ENCODE measurements at places on chromosomes 5 and 9. TPM values are rescaled to one million over a fixed set of nuclear protein-coding genes. Genes with fewer than 3 reads are reported as not detected.

Gene SH3TC2
- 0.85 TPM for polyA plus RNA-seq

Gene NANS
- polyA plus RNA-seq = 40.4 TPM

Gene DMRT3
- polyA plus RNA-seq = 1.4 TPM

Gene PCDHB15
- polyA plus RNA-seq = 14.7 TPM

Gene TOR2A
- polyA plus RNA-seq = 11.7 TPM

Gene PCDH12
- polyA plus RNA-seq = 14.4 TPM

Gene FYB1
- 4.8 TPM for polyA plus RNA-seq

Gene CLIC3
- 0.60 TPM for polyA plus RNA-seq

Gene RASEF
- polyA plus RNA-seq = 8.6 TPM

Gene SARDH
- 12.6 TPM for polyA plus RNA-seq

Gene F2RL1
- polyA plus RNA-seq = 1.0 TPM

Gene MAPK9
- polyA plus RNA-seq = 38.3 TPM

Gene GZMA
- polyA plus RNA-seq = 0.33 TPM

Gene BNC2
- polyA plus RNA-seq = 47.7 TPM

Gene HMMR
- polyA plus RNA-seq = 28.8 TPM

Gene F2RL2
- polyA plus RNA-seq = 0.47 TPM

Gene RNF145
- polyA plus RNA-seq = 111 TPM

Gene ASTN2
- 17.4 TPM for polyA plus RNA-seq

Gene RMND5B
- 37.2 TPM for polyA plus RNA-seq

Gene INSL6
- 0.32 TPM for polyA plus RNA-seq

Gene SLC9A3
- polyA plus RNA-seq = 49.7 TPM

Gene SYNPO
- 106 TPM for polyA plus RNA-seq

Gene OR13C8
- not detected for polyA plus RNA-seq

Gene NEK6
- polyA plus RNA-seq = 29.3 TPM

Gene SPINK6
- not detected for polyA plus RNA-seq

Gene SPOCK1
- 12.5 TPM for polyA plus RNA-seq

Gene ENTPD8
- polyA plus RNA-seq = 0.70 TPM

Gene LCN1
- not detected for polyA plus RNA-seq

Gene CARD9
- 1.2 TPM for polyA plus RNA-seq

Gene TAF11L10
- polyA plus RNA-seq = not detected

Gene RHOBTB3
- polyA plus RNA-seq = 62.0 TPM

Gene DIPK1B
- 27.4 TPM for polyA plus RNA-seq

Gene ARSI
- polyA plus RNA-seq = 8.7 TPM

Gene KIF24
- polyA plus RNA-seq = 5.5 TPM

Gene PCDHA7
- polyA plus RNA-seq = 0.24 TPM
